ENCODE measurements at places on chromosomes 5 and 9.

DNA sequence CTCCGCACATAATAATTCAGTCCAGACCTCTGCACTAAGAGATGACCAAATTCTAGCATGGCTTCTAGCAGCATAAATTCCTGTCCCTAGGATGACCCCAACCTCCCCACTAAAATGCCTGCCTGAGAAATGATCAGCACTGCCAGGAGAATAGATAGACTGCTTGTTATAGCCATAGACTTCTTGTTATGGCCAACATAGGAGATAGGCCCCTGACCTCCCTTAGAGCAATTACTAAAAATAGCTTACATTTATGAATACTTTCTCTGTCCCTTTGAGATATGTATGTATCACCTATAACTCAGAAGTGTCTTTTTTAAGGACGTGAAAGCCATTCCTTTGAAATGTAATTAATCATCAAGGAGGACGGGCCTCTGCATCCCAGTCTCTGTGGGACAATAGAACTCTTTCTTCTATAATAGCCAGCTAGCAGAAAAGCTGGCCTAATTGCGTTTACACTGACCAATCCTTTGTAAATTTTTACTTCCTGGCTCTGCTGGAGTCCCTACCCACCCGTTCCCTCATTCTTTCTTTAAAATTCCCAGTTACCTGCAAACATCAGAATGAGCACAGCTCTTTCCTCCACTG, 1002.7 kb downstream of the CDH18 start:
- no peak for DNase-seq

- no peak for DNase-seq
Measured at GRCh38 chr5:31987985-31988710, 186.0 kb downstream of the GOLPH3 start.

DNA sequence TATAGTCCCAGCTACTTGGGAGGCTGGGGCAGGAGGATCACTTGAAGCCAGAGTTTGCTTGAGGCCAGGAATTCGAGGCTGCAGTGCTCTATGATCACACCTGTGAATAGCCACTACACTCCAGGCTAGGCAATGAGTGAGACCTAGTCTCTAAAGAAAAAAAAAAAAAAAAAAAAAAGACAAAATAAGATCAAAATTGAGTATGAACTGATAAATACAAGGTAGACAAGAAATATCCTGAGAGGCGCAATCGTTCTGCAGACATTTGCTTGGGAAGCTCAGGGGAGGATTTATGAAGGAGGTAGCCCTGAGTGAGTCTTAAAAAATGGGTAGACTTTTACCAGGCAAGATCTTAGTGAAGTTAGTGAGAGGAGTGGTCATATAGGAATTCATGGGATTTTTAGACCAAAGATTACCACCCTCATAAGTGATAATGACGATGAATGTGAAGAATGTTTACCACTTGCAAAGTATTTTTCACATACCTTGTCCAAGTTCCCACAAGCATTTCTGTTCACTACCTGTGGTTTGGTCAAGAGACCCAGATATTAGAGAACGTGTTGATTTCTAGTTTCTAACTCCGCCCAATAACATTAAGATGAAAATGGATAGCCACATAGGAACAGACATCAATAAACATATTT, 4.4 kb downstream of the PDCD1LG2 start:
- no peak for DNase-seq

DNA sequence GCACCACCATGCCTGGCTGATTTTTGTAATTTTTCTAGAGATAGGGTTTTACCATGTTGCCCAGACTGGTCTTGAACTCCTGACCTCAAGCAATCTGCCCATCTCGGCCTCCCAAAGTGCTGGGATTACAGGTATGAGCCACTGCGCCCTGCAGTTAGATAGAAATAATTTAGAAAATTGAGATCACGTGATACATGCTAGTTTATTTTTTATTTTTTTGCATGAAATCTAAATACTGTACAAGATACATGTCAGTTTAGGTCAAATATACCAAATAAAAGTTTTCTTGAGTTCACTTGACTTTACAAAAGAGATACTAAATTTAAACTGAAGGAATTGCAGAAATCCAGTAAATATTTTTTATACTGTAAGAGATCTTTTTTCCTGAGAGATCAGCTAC, 304.2 kb downstream of the YTHDC2 start:
- no peak for DNase-seq

- no peak for DNase-seq
Measured at GRCh38 chr5:40796487-40796889, 1.7 kb downstream of the PRKAA1 start.

GRCh38 chr5:111572561-111572960, 60.2 kb upstream of the STARD4 start:
- DNase-seq, result no peak

DNA sequence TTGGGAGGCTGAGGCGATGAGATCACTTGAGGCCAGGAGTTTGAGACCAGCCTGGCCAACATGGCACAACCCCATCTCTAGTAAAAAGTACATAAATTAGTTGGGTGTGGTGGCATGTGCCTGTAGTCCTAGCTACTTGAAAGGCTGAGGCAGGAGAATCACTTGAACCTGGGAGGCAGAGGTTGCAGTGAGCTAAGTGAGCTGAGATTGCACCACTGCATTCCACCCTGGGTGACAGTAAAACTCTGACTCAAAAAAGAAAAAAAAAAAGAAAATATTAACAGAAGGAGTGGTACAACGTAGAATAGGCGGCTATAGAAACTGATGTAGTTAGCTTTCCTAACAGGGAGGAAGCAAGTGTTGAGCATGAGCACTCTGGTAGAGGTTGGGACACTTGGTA, 59.9 kb downstream of the PBX3 start:
- no peak for DNase-seq

DNA sequence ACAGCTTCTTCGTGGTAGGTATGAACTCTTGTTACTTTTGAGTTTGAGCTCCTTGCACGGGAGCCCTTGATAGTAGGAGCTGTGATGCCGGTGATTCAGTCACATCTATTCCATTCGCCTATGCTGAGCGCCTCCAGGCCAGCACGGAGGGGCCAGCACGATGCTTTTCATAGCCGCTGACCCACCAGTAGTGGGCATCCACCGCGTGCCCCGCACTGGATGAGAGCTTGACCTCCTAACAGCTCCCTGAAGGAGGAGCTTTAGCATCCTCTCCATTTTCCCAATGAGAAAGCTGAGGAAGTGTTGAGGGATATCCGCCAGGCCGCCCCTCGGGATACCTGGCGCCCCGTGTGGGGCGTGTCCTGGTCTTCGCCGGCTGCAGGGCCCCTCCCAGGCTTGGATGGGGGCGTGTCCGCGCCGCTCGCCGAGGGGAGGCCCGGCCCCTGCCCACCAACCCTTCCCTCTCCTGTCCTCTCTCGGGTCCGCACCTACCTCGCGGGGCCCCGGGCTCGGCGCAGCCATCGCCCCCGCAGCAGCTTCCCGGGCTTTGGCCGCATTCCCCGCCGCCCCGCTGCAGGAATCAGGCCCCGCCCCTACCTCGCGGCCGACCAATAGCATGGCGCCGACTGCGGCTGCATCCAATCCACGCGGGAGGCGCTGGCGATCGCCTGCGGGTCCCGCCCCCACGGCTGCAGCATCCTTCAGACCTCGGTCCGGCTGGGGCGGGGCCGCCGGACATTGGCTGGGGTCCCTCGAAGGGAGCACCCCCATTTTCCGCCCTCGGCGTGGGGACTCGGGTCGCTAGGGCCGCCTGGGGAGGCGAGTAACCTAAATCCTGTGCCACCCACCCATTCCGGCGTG, at the start of gene PIP5KL1:
TSS of gene PIP5KL1 (minus strand) at position 547 of the 861 bp plus-strand sequence. CDS start at position 522, 25 bp downstream.
- peak; percentile 89 for DNase-seq

GRCh38 chr5:173014671-173015070, 31.1 kb downstream of the ATP6V0E1 start:
- DNase-seq, result no peak

DNA sequence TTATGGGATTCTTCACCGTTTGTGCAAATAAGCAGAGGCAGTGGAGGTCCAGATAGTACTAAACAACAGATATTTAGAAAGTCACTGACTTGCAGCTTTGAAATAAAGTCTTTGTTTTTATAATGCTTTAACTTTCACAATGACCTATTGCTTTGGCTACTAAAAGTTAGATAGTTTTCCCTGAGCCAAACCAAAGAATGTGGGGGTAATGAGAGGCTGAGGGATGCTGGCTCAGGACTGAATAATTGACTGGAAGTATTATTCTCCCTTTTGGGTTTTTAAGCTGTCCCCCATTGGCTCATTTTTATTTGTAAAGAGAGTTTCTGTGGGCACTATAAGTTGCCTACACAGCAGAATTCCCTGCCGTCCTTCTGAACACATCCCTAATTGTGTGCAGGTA, 99.2 kb upstream of the ACTBL2 start:
- no peak for DNase-seq

DNA sequence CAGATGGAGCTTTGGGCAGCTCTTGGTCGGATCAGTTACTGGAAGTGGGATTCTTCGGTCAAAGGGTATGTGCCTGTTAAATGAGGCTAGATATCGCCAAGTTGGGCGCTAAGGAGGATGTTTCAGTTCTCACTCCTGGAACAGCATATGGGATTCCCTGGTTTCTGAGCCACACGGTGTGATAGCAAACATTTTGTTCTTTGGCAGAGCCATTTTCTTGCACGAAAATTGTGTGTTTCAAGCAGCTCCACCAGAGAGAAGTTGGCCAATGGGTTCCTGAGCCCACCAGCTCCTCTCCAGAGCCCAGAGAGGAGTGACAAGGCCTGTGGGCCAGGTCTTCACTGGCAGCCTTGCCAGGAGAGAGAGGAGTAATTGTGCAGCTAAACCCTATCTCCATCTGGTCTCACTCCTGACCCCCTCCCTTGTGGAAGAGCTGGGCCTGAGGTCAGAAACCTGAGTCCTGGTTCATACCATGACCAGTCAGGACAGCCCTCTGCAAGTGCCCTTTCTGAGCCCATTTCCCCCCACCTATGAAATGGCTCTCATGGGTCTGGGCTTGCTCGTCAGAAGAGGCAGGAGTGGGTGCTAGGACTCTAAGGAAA, 10.7 kb upstream of the SLC6A7 start:
- no peak for DNase-seq

DNA sequence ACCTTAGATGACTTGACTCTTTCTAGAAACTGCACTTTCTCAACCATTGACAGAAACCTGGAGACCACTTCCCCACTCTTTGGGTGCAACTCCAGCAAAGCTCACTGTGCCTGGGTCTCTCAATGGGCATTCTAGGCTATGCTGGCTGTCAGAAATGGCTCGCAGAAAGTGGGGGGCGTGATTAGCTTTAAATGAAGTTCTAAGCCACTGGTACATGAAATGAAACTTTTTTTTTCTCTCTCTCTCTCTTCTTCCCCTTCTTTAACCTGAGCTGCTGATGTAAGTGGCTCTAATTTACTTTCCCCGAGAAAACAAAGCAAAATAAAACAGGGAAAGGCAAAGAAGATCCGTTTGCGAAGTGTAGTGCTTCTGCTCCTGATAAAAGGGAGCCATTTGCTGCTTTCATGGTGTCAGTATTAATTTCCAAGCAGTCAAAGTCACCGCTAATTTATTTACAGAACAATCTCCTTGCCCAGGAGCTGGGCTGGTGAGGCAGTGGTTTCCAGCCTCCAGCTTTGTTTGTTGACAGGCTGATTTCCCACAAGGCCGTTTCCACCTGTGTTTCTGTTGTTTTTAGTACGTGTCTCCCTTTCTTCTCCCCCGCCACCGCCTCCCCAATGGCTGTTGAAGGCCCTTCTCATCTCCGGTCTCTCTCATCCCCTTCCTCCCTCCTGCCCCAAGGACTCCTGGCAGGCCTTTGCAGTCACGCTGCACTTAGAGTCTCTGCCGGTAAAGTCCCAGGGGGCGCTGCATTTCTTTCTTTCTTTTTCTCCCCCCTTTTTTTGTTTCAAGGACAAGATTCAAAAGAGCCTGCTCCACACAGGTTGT, 422.9 kb downstream of the EBF1 start:
- no peak for DNase-seq

DNA sequence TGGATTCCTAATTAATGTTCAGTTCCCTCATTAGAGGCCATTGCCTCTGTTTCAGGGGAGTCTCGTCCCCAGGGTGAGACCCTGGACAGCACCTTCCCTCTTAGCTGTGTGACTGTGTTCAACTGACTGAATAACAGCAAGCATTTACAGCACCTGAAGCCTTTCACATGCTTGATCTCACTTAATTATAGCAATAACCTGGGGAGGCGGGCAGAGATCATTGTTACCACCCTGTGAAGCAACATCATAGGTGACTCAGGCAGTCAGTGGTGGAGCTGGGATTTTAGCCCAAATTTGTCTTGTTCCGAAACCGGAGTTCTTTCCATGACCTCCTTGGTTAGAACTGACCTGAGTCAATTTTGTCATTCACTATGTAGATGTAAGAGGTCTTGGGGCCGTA, 105.2 kb upstream of the RAD23B start:
- no peak for DNase-seq

DNA sequence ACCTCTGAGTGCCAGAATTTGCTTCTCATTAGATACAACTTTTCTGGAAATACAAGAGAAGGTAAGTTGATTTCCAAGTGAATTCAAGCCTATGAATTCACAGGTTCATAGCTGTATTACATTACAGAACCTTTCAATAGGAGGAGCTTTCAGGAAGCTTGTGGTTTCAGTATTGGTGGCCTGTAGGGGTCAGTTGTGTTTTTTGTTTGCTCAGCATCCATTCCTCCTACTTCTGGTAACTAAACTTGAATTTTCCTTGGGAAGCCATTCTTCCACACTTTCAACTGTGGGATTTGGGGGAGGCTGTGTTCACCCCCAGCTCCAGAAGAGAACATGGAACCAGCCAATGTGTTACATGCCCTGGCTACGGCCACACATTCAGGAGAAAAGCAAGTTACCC, 5.6 kb upstream of the CYSTM1 start:
- DNase-seq, result no peak

DNA sequence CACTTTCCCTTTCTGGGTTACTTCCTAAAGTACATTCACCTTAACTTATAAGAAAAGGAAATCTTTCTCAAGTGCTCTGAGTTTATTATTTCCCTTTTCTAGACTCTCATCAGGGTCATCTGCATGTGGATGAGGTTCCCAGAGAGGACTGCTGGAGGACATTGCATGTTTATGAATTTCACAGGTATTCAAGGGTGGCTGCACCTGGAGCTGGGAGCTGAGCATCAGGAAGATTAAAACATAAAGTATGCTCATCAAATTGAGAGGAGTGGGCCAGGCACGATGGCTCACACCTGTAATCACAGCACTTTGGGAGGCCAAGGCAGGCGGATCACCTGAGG, 34.7 kb upstream of the PLIN2 start:
- DNase-seq, result no peak

GRCh38 chr9:105173306-105173705, 71.1 kb upstream of the SLC44A1 start:
- peak; percentile 16 for DNase-seq

DNA sequence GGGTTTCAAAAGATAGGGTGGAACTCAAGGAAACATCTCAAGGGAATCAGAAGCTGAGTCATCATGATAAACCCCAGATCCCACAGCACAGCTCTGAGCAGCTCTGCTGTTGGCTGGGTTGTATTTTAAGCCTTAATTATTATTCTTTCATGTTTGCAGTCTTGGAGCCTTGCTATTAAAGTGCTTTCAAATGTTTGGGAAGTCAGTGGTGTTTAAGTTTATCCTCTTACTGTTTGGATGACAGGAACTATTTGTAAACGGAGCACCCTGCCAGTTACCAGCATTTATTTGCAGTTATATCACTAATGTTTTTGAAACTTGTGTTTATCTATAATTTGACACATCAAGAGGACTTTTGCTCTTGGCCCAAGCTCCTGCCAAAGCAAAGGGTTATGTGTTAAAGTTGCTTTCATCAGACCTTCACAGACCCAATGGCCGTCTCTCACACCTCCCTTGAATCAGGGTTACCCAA, 141.1 kb upstream of the SPDL1 start:
- DNase-seq, result no peak

GRCh38 chr9:98095401-98095800, 23.6 kb downstream of the TRIM14 start:
- DNase-seq, result no peak

- peak; percentile 86 for DNase-seq
Measured at GRCh38 chr9:132901858-132902831, 23.4 kb downstream of the SPACA9 start.

GRCh38 chr5:3155717-3156116, 404.2 kb upstream of the IRX2 start:
- DNase-seq, result no peak

Data from head of caudate nucleus (tissue), 42 donors.